ENCODE measurements at places on chromosomes 12 and 14.

- DNase-seq: no peak
Observed at GRCh38 chr12:55469291-55469690, 647 bp downstream of the OR6C70 start.

GRCh38 chr12:124675881-124676713 lies 108.7 kb upstream of the NCOR2 start:
- DNase-seq: no peak

GRCh38 chr12:88037770-88038169 lies 8.6 kb upstream of the C12orf50 start:
- no peak for DNase-seq

DNA sequence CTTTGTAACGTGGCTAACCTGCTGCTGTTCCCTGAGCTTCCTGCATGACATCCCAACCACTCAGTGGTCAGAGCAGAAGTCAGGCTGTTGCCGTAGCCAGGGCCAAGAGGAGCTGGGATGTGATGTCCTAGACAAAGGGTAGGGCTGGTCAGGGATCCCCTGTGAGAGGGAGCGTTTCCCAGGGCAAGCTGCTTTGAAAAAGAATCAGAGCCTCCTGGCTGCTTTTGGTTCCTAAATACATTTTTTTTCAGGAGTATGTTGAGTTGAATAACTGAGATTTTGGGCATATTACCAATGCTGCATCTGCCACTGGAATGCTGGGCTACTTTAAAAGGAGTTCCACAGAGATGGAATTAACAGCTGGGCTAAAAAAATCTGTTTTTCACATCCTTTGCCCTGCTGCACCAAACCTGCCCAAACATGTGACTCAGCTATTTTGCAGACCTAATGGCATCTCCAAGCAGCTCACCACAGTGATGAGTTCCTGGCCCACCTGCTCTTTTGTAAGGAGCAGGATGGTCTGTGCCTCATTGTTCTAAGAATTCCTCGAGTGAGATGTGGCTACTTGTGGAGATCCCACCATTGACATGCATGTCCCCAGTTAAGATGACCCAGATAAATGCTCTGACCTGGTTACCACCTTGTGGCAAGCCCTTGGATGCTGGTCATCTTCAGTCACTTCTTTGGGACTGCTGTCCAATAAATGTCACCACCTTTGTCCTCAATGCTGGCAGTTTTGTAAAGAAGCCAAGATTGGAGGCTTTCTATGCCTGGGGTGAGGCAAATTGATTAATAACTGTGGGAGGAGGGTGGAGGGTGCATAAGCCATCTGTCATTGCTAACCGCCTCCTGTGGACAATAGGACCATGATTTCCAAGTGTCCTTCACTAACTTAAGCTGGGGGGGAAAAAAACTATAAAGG lies 24.1 kb downstream of the ANKRD13A start:
- DNase-seq: no peak

DNA sequence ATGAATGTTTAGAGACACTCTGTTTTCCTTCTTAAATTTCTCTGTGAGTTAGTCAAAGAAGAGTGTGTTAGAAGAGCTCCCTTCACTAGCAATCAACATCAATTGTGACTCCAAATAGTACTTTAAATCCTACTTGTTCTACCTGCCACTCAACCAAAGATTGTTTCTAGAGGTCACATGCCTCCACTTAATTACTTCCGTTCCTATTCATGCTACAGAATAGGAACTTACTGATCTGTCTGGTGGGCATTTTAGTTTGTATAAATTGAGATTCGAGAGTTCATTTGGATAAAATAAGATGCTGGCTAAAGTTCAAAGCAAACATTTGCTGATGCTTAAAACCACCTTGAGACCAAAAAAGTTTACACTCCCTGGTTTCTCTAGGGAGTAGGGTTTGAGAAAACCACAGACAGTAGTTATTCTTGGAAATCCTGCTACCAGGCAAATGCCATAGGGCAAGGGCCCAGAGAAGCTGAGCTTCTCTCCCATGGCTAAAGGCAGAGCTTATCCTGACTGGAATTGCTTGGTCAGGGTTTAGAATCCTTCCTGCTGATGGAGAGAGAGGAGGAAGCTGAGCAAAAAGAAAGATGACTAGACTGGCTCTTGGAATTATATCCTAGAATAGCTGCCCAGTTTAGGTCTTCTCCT lies 389.6 kb upstream of the ATP2B1 start:
- no peak for DNase-seq

GRCh38 chr12:77514511-77514910 lies 316.2 kb upstream of the NAV3 start:
- DNase-seq: no peak

DNA sequence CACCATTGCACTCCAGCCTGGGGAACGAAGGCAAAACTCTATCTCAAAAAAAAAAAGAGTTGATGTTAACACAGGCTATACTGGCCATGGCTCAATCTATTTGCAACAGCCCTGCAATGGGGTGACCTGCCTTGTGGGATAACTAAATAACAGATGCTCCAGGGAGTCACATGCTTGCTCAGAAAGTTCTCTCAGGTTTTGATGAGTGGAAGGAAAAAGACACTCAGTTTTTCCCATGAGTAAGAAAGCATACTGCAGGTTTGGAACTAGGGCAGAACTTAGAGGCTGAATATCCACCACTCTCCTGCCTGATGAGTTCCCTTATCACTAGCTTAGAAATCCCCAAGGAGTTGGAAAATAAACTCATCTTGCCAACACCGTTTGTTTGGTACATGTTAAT lies 16.9 kb downstream of the WSB2 start:
- DNase-seq: no peak
